Activated CD8-positive, alpha-beta memory T cell treated with anti-CD3 and anti-CD28 coated beads for 4 hours (primary cell): ENCODE measurements at places on chromosomes 1 and 21.

DNA sequence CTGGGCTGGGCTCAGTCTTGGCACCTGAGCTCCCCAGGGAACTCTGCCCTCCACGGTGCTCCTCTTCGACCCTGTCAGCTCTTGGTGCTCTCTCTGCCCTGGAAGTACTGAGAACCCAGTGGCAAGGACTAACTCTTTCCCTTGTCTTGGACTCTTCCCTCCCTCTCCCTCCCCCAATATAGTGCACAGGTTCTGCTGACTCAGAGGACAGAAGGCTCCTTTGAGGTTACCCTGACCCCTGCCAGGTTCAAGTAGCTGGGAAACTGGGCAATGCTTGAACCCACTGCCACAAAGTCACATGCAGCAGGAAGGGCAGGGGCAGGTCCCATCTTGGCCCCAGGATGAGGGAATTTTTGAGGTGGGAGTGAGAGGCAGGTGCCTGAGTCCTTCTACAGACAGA, 20.3 kb downstream of the KCNQ4 start:
- DNase-seq, result no peak

DNA sequence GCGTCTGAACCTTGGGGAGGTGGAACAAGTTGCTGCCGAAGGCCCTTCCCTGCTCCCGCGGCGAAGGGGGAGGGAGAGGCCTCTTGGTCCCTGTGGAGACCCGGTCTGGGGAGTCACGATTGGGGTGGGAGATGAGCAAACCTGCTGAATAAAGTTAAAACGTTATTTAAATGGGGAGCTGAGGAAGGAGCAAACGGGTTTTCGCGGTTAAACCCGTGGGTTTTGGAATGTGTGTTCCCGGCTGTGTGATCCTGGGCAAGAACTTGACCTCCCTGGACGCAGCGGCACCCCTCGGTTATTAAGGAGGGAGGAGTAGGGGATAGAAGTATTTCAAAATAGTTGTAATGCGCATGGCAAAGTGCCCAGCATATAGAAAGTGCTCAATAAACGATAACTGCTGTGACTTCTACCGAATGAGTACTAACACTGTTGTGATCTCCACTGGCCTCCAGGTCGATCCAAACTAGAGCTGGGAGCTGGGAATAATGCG, 3.4 kb downstream of the FAM110D start:
- DNase-seq, result no peak

DNA sequence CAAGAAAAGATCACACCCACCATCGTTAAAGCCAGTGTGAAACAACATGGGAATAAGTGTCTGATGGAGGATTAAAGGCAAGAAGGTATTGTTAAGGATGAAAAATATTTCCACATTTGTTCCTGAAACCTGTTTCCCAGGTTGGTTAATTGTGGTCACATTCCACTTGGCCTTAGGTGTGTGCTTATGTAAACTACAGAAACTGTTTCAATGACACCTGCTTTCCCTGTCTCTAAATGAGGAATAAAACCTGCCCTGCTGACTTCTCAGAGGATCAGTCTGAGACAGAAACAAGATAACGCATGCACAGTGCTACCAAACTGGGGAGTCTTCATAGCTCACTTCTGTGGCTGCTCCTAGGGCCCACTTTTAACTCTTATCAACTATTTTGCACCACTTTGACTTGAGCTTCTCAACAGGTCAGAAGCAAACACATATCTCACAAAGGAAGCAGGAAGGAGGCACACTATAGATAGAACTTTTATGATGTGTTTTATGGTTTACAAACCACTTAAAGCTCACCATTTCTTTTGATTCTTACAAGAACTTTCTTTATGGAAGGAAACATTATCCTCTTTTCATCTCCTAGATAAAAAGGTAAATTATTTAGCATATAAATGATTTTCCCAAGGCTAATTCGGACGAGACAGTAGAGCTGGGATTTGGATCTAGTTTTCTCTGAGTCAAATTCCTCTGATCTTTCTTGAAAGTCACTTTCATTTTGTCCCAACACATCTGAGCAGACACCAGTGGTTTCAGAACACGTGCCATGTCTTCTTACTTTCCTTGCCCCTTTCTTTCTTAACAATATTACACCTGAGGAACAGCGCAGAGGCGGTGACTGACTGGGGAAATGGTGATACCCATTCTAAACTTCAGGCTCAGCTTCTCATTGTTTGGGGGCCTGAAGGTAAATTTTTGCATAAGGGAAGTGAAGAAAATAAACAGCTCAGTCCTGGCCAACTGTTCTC, 33.4 kb downstream of the CYP2J2 start:
- no peak for DNase-seq

GRCh38 chr1:160907976-160908375, 23.0 kb upstream of the ITLN1 start:
- DNase-seq, result no peak

- no peak for DNase-seq
Measured at GRCh38 chr1:25713961-25714360, 86.0 kb upstream of the SELENON start.

GRCh38 chr1:226633541-226634165, 85.1 kb downstream of the STUM start:
- no peak for DNase-seq

DNA sequence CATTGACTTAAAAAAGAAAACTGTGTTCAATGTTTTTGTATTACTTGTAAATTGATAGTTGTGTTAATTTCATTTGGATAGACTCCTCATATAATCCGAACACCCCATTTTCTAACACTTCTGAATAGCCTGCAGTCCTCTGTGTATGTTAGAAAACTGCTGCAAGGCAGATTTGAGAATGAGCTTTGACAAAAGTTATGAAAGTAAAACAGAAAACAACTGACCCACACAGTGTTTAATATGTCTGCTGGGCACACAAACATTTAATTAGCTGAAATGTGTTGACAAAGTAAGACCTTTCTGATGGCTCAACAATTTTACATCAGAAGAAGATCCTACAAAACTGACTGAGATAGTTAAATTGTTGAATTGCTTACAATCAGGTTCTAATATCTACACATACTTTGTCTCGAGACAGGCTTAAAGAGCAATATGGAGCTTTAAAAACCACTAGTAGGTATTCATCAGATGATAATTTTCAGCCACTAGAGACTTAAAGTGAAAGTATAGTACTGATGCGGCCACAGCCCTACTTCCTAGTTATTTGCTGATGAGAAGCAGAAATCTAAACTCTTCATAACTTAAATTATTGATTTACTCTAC, 40.0 kb upstream of the PRMT6 start:
- no peak for DNase-seq

- DNase-seq, result no peak
Measured at GRCh38 chr1:2650967-2651645, 18.3 kb upstream of the MMEL1 start.

DNA sequence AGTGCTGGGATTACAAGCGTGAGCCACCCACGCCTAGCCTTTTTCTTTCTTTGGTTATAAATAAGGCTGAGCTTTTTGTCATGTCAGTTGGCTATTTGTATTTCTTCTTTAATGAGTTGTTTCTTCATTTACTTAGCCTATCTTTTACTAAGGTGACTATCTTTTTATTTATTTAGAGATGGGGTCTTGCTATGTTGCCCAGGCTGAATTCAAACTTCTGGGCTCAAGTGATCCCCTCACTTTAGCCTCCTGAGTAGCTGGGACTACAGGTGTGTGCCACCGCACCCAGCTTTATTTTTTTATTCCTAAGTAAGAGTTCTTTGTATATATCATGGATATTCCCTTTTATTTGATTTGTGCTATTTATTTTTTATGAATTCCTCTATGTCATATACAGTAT, 11.9 kb downstream of the DMBX1 start:
- no peak for DNase-seq

GRCh38 chr1:43322506-43322905, 15.1 kb upstream of the MPL start:
- no peak for DNase-seq
